ENCODE measurements at places on chromosomes 2 and 18.
A peak's percentile ranks its signal among the peaks of the same experiment; 100 is the strongest.

- H3K27ac ChIP-seq, result no peak overlapping the region
- H3K27me3 ChIP-seq, result no peaks in the 10 kb centered on the region
- H3K36me3 ChIP-seq, result no peaks in the 10 kb centered on the region
- DNase-seq, result no peak
- no peaks in the 10 kb centered on the region for H3K4me1 ChIP-seq
These were observed 22.5 kb upstream of the SPAG16 start for GRCh38 chr2:213261715-213262114.

DNA sequence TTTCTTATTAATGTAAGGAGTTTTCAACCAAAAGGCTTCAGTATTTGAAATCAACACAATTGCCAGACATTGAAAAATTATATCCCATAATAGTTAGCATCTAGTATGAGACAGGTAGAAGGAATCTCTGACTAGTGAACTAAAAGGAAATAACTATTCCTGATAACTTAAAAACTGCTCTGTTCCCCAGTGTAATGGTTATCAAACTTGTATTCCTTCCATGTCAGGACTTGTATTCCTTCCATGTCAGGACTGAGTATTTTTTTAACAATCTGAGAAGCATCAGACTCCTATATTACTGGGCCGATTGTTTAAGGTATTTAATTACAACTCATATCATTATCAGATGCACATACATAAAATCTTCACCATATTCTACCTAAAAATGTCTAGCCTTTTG lies 238.5 kb downstream of the HNMT start:
- no peak for DNase-seq
- no peaks in the 10 kb centered on the region for H3K4me1 ChIP-seq
- no peaks in the 10 kb centered on the region for H3K36me3 ChIP-seq
- no peaks in the 10 kb centered on the region for H3K27me3 ChIP-seq

DNA sequence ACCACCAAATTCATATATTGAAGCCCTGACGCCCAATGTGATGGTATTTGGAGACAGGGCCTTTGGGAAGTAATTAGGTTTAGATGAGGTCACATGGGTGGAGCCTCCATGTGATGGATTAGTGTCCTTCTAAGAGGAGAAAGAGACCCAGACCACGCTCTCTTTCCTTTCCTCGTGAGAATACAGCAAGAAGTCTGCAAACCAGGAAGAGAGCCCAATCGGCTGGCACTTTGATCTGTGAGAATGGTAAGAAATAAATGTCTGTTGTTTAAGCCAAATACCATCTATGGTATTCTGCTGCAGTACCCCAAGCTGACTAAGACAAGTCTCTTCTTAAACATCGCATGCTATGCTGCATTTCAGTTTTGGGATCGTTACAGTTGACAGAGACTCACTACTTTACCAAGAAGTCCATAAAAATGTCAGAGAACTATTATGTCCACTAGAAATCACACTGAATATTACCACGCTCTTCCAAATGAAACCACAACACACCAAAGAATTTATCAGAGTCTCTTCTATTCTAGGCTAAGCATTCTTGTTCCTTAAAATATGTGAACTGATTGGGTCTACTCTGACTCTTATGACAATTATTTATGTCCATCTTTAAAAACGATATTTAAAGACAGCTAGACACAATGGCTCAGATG lies 48.5 kb downstream of the LPIN2 start:
- peak overlapping the region; percentile 47 for H3K27ac ChIP-seq
- DNase-seq, result no peak
- H3K27me3 ChIP-seq, result no peaks in the 10 kb centered on the region
- peaks cover 77% of the 10 kb centered on the region for H3K4me1 ChIP-seq

GRCh38 chr2:234273887-234274584 lies 222.8 kb downstream of the ARL4C start:
- H3K36me3 ChIP-seq, result no peaks in the 10 kb centered on the region
- DNase-seq, result no peak
- no peaks in the 10 kb centered on the region for H3K27me3 ChIP-seq
- peaks cover 20% of the 10 kb centered on the region for H3K4me1 ChIP-seq
- H3K27ac ChIP-seq, result no peak overlapping the region

- H3K4me1 ChIP-seq, result peaks cover 40% of the 10 kb centered on the region
- H3K4me3 ChIP-seq, result no peak overlapping the region
- peak overlapping the region; percentile 88 for H3K27ac ChIP-seq
- no peaks in the 10 kb centered on the region for H3K36me3 ChIP-seq
- no peak for DNase-seq
These were observed 3.2 kb upstream of the AAK1 start for GRCh38 chr2:69646714-69647113.

DNA sequence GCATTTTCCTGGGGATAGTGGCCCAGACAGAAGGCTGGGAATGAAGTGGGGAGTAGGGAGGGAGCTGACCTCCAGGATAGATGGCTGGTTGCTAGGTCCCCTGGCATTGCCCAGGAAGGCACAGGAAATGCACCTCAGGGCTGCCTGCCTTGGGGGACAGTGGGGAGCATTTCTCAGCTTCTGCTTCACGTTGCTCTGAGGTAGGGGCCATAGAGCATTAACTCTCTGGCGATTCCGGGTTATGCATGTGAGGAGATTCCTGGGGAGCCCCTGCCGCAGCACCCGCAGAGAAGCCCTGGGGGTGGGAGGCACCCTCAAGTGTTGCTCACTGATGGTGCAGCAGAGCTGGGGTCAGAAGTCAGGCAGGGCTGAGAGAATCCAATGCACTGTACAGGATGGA lies 256.5 kb downstream of the CYP26B1 start:
- no peak for DNase-seq
- no peak overlapping the region for H3K27ac ChIP-seq
- no peak overlapping the region for H3K4me3 ChIP-seq
- no peaks in the 10 kb centered on the region for H3K36me3 ChIP-seq
- H3K4me1 ChIP-seq, result no peaks in the 10 kb centered on the region

- H3K4me3 ChIP-seq, result no peak overlapping the region
- no peak overlapping the region for H3K27ac ChIP-seq
- H3K4me1 ChIP-seq, result no peaks in the 10 kb centered on the region
- no peaks in the 10 kb centered on the region for H3K27me3 ChIP-seq
- no peaks in the 10 kb centered on the region for H3K36me3 ChIP-seq
These were observed 131.4 kb upstream of the DCC start for GRCh38 chr18:52208646-52209045.

GRCh38 chr18:24322584-24323136 lies 75.0 kb downstream of the OSBPL1A start:
- no peaks in the 10 kb centered on the region for H3K36me3 ChIP-seq
- no peaks in the 10 kb centered on the region for H3K27me3 ChIP-seq
- H3K27ac ChIP-seq, result no peak overlapping the region
- no peaks in the 10 kb centered on the region for H3K4me1 ChIP-seq
- DNase-seq, result no peak

GRCh38 chr18:23314672-23315071 lies 138.4 kb upstream of the RIOK3 start:
- no peaks in the 10 kb centered on the region for H3K36me3 ChIP-seq
- H3K27me3 ChIP-seq, result no peaks in the 10 kb centered on the region
- no peak overlapping the region for H3K4me3 ChIP-seq
- no peak overlapping the region for H3K27ac ChIP-seq
- no peaks in the 10 kb centered on the region for H3K4me1 ChIP-seq

- DNase-seq, result no peak
- H3K27ac ChIP-seq, result no peak overlapping the region
- H3K4me3 ChIP-seq, result no peak overlapping the region
- no peaks in the 10 kb centered on the region for H3K27me3 ChIP-seq
These were observed 249.5 kb upstream of the TANK start for GRCh38 chr2:160910681-160911080.

GRCh38 chr18:40558706-40559392 lies 1396.2 kb upstream of the PIK3C3 start:
- no peaks in the 10 kb centered on the region for H3K36me3 ChIP-seq
- H3K27ac ChIP-seq, result no peak overlapping the region
- H3K4me3 ChIP-seq, result no peak overlapping the region

GRCh38 chr18:2538236-2538635 lies 33.1 kb downstream of the METTL4 start:
- H3K27ac ChIP-seq, result no peak overlapping the region
- H3K4me3 ChIP-seq, result no peak overlapping the region
- no peaks in the 10 kb centered on the region for H3K4me1 ChIP-seq
- H3K27me3 ChIP-seq, result no peaks in the 10 kb centered on the region
- no peak for DNase-seq

DNA sequence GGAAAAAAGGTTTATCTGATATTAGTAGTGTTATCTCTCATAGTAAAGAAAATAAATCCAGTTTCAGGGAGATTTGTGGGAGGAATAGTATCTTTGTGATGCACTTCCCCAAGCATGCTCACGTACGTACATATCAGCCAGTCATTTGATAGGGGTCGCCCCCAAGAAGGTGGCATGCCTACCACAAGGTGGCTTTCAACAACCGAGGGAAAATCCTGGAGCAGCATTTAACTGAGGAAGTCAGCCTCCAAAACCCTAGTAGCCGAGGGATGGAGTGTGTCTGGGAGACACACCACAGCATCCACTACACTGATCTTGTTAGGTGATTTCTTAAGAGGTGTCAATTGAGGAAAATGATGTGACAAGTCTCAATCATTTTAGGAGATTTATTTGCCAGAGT lies 623.9 kb downstream of the NYAP2 start:
- DNase-seq, result no peak
- no peak overlapping the region for H3K4me3 ChIP-seq
- H3K27me3 ChIP-seq, result no peaks in the 10 kb centered on the region
- no peak overlapping the region for H3K27ac ChIP-seq
- no peaks in the 10 kb centered on the region for H3K36me3 ChIP-seq

All from effector memory CD4-positive, alpha-beta T cell (primary cell).